ENCODE measurements at places on chromosomes 6 and 20.
A peak's percentile ranks its signal among the peaks of the same experiment; 100 is the strongest.

DNA sequence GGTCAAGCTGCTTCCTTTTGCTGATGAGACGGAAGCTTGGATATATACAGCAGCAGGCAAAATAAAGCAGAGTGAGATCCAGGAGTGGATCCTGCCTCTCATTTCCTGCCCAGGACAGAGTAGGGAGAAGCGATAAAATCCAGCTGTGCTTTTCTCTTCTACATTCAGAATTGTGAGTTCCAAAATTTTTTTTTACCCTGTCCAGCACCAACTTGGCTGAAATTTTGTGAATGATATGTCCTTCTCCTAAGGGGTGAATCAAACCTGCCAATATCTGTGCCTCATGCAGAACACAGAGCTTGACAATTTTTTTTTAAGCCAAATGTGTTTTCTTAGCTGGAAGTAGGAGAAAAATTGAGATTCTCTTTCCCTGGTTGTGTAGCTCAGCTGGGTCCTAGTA is 235.6 kb upstream of the CHD6 start:
- no peak for DNase-seq

GRCh38 chr6:52333840-52334200 is 28.1 kb upstream of the PAQR8 start:
- no peak for DNase-seq

DNA sequence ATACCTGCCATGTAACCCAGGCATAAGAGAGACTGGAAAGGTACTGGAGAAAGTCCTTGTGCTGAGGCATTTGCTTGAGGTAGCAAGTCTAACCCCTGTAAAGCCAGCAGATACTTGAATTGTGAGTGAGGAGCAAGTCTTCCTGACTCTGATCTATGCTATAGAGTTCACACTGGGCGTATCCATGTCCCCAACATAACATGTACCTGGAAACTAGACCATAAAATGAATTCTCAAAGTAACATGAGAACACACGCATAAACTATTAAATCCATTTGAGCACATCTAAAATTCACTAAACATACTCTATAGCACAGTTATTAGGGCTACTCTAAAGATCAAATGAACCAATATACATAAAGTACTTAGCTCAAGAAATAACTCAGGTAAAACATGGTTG is 2.0 kb downstream of the NHSL1 start:
- DNase-seq = no peak

DNA sequence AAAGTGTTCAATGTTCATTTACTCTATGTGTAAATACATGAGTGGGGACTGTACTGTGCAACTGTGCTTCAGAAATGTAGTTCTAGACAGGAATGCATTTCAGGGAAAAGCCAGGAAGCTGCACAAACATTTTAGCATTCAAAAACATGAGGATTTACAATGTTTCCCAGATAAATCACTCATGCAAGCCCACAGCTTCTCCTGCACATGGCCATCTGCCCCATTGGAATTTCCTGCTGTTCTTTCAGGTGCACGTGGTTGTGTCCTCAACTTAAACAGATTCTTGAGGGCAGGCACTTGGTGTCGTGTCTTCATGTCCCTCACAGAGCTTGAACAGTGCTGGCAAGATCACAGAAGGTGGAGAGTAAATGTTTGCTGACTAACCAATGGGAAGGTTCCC is 101.5 kb downstream of the UNC5CL start:
- no peak for DNase-seq

DNA sequence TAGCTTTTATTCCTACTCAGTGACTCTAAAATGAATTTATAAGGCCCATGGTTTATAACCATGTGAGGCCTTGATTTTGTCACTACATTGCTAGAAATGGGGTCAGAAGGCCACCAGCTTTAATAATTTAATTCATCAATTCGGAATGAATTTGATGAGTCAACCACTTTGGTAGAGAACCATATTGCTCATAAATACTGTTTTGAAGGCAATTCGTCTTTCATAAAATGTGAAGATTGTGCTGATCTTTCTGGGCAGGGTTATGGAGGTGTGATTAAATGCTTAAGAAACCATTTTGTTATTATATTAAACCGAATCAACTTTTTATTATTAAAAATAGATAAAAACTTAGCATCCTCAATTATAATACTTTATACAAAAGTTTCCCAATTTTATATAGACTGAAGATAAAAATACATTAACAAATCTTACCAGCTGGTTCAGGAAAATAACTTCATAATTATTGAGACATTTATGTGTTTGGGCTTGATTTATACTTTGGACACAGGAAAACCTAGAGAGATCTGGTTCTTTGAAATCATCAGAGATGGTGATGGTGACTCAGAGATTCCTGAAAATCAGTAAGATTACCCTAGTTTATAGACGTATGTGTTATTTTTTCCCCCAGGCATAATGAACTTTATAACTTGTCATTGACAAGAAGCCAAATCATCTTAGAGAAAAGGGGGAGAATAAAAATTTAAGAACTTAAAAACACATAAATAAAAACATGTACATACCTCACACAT is 10.6 kb downstream of the HCRTR2 start:
- no peak for DNase-seq

DNA sequence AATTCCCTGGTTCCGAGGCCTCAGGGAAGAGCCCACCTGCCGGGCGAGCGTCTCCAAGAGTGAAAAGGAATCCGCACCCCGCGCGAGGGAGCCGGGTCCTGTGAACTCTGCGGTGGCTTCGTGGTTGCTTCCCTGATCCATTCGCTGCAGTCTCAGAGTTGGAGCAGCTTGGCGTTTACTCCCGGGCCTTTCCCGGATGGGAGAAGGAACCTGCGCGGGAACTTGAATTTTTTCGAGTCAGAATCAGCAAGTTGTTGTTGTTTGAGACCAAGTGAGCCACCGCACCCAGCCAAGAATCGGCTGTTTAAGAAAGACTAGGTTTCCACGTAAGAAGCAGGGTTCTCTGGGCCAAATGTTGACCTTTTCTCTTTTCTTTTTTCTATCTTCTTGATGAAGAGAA is 12.9 kb downstream of the PRSS16 start:
- no peak for DNase-seq

DNA sequence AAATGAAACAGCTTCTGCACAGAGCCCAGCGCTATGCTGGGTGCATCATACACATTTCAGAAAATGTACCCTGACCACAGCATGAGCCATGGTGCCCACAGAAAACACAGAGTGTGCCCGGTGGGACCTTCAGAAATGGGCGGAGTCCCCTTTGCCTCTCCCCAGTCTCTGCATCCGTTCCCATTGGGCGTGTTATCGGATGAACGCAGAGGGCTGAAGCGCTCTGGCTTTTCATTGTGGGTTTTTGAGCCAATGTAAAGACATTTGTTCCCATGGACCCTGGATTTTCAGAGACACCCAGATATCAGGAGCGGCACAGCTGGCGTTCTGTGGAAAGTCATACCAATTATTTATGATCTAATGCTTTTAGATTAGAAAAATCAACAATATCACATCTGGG is 99.8 kb downstream of the DACT2 start:
- DNase-seq = peak; percentile 5
